ENCODE measurements at places on chromosomes 6 and 20.

GRCh38 chr6:151379933-151380847 is 11.2 kb downstream of the ZBTB2 start:
- DNase-seq: no peak

- no peak for DNase-seq
These were observed 31.6 kb downstream of the SASH1 start for GRCh38 chr6:148374040-148374774.

DNA sequence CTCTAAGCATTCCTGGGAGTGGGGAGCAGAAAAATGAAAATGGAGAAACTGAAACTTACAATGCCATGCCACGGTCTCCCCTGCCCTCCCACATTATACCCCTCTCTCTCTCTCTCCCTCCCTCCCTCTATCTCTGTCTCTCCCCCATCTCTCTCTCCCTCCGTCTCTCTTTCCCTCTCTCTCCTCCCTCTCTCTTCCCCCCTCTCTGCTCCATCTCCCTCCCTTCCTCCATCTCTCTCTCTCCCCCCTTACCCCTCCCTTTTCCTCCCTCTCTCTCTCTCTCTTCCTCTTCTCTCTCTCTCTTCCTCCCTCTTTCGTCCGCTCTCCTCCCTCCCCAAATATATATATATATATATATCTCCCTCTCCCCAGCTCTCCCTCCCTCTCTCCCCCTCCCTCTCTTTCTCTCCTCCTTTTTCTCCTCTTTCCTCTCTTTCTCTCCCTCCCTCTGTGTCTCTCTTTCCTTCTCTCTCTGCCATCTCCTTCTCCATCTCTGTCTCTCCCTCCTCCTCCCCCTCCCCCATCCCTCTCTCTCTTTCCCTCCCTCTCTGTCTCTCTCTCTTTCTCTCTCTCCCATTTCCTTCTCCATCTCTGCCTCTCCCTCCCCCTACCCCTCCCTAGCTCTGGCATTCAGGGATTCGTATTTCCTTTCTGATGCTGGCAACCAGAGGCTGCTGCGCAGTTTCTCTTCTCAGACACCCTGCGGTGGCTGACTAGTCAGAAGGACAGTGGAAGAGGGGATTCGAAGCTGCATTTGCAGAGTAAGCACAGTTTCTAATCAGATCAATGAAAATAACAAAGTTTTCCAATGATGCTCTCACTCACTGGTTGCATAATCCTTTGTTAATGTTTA is 13.9 kb upstream of the VAPB start:
- DNase-seq: no peak

DNA sequence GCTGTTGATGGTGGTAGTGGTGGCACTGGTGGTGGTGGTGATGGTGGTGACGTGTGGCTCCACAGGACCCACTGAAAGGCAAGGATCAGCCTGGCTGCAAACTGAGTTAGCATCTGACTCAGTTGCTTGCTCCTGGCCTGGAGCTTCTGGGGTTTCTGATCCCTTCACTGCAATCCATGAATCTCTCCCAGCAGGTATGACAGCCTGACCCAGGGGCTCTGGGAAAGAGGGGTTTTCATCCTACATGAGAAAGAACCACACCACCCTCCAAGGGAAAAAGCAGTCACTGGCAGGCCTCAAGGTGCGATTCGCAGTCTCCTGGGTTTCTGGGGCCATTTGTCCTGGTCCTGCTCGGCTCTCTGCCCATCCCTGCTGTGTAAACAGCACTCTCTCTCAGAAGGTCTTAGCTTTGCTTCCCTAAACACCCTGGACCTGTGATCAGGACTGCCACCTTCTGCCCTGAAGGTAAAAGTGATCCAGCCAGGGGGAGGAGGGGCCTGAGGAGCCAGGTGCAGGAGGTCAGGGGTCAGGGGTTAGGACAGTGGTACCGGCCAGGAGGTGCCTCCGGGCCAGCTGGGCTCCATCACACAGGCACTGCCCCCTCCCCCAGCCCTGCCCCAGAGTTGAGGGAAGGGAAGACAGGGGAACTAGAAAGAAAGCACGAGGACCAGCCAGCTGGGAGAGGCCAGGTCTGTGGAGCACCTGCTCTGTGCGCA is 152.0 kb downstream of the BMP7 start:
- DNase-seq: no peak

- DNase-seq: no peak
These were observed 20.9 kb downstream of the FARS2 start for GRCh38 chr6:5282191-5282623.

- no peak for DNase-seq
These were observed 57.7 kb downstream of the PPP1R16B start for GRCh38 chr20:38863024-38863851.

GRCh38 chr20:51249781-51250180 is 226.9 kb upstream of the KCNG1 start:
- no peak for DNase-seq

DNA sequence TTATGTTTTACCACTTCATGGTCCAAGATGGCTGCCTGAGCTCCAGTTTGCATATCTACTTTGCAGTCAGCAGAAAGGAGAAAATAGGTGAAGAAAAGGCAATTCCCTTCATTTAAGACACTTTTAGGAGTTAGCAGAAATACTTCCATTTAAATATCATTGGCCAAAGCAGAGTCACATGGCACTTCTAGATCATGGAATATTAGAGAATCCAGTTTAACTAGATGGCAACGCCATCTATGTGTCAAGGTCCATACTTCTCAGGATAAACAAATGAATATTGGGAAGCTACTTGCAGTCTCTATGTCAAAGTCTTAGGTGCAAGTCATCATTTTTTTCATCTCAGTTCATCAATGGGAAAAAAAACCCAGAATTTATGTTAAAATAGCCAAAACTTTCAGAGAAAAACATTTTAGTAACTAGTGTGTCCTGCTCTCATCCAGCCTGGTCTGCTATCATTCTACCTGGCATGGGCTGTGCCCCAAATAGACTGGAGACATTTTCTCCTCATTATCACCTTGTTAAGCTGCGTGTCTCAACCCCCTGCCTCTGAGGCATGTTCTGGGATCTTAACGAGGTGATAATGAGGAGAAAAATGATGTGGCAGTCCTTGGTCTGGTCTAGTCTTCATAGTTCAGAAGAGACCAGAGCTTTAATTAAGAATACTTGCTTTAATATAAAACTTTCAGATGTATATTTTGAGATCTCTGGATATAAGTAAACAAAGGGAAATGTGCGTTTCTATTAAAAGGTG is 227.3 kb downstream of the TBX18 start:
- DNase-seq: no peak

- no peak for DNase-seq
These were observed 4.8 kb downstream of the BMP7 start for GRCh38 chr20:57261457-57262251.

- DNase-seq: no peak
These were observed 559.8 kb upstream of the SLC35B3 start for GRCh38 chr6:8995156-8995555.

DNA sequence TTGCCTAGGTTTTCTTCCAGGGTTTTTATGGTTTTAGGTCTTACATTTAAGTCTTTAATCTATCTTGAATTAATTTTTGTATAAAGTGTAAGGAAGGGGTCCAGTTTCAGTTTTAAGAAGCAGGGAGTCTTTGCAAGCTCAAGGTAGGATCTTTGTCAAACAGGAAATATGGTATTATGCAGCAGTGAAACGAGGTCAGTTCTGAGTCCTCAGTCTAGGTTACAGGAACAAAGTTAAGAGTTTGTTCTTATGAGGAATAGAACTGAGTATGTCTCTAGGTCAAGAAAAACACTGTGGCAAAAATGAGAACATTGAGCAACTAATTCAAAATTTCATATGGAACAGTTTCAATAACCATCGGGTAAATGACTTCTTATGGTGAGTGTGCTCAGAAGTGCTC is 63.6 kb downstream of the GCLC start:
- no peak for DNase-seq

- no peak for DNase-seq
These were observed 177.0 kb upstream of the SNX9 start for GRCh38 chr6:157646012-157646411.

Data from neural crest cell (in vitro differentiated cells).